ENCODE measurements at places on chromosomes 2 and 18.

DNA sequence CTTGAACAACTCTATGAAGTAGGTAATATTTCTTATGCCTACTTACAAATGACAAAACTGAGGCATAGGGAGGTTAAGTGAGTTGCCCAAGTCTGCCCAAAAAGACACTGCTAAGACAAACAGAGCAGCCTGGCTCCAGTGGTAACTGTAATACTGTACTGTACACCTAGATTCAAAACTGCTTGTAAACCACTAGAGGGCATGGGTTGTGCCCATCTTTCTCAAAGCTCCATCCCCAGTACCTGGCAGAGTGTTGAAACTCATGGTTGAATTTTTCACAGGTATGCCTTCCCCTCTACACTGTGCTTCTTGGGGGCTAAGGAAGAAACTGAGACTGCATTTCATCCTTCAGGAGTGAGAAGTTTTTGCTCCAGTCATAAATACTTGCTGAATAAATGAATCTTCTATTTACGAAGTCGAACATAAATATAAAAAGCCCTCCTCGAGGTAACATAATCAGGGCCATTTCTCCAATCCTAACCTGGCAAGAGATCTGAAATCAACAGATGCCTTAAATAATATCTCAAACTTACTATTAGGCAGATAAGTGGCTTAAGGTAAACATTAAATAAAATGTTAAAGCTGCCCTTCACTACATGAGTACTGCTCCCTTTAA is 2.0 kb downstream of the PPP4R1 start:
- peak; percentile 24 for DNase-seq

- no peak for DNase-seq
These were observed 276 bp downstream of the NFE2L2 start for GRCh38 chr2:177264209-177264692.

DNA sequence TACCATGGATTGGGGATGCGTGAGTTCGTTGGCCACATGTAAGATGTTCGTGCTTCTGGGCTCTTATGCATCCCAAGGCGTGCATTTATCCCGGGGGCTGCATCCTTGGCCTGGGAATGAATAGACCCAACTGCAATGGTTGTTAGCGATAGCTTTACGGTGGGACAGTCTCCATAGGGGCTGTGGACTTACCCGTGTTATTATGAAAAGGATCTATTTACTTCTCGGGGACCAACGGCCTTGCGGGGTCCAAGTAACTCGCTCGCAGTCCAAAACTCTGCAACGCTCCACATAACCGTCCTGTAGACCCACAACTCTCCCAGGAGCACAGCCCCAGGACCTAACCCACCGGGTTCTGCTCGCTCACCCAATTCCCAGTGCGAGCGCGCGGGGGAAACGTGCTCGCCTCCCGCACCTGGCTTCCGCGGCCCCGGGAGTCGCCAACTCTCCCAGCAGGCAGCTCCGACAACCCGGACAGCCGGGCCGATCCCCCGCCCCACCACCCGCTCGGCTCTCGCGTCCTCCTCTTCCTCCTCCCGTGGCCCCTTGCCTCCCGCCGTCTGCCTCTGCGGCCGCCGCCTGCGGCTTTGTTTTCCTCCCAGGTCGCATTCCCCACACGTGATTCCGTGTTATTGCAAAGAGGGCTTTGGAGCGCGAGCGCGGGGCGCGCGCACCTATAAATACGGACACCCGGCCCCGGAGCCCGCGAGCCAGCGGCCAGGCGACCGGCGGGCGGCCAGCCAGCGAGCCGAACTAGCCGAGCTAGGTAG is at the start of gene CABLES1:
Gene CABLES1 (plus strand): TSS at position 706 of the 770 bp plus-strand sequence. CDS start 278 bp downstream, outside the sequence.
- DNase-seq = peak; percentile 71

GRCh38 chr2:47900857-47901256 is 5.4 kb downstream of the FBXO11 start:
- no peak for DNase-seq

DNA sequence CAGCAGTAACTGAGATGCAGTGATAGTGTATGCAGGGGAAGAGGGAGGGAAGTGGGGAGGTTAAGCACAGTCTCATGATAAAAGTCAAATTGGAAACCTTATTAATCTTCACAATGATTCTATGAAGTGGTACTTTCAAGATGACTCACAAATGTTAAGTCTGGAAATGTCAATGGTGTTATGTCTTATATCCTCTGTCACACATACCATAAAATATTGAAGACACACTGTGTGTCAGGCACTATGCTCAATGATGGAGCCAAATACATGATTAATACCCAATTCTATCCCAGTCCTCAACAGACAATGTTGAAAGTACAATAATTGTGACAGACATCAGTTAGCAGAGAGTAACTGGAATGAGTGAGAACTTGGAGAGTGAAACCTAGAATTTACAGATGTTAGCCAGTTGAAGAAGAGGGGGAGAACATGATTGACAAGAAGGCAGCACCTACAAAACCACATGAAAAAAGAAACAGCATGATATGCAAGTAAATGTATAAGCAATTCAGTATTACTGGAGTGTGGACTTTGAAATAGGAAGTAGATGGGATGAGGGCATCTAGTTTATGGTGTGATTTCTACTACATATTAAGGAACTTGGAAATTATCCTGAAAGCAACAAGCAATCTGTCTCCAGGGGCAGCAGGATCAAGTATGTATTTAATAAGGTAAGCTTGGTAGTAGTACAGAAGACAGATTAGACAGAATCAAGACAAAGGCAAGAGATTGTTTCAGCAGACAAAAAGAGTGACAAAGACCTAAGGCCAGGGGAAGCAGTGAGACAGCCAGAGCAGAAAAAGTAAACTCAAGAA is 107.6 kb downstream of the STRN start:
- no peak for DNase-seq

DNA sequence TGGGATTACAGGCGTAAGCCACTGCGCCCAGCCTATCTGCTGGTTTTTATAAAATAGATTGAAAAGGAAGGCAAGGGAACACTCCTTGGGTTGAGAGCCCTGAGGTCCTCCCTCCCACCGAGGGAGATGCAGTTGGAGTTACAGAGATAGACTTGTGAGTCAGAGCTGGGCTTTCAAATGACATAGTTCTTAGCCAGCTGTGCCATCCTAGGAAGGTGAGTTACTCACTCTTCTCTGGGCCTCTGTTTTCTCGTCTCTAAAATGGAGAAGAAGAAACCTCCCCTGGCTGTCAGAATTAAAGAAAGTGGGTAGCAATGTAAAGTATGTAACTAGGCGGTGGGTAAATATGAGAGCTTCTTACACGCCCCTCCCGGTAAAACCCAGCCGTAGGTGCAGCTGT is 2.4 kb downstream of the LRRFIP1 start:
- DNase-seq = peak; percentile 47

DNA sequence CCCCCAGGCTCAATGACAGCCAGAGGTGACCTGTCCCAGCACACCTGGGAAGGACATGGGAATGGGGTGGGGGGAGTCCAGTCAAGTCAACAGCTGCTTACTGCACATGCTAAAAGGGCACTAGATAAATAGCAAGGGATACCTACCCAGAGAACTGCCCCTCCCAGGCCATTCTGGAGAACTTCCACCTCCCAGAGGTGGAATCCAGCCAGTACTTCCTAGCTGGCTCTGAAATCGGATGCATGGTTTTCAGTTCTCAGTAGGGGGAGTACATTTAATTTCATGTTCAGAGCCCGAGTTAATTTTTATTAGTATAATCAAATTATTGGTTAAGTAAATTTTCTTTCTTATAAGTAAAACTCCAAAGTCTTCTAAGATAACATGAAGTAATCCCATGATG is 28.9 kb upstream of the ITGA6 start:
- DNase-seq = no peak

DNA sequence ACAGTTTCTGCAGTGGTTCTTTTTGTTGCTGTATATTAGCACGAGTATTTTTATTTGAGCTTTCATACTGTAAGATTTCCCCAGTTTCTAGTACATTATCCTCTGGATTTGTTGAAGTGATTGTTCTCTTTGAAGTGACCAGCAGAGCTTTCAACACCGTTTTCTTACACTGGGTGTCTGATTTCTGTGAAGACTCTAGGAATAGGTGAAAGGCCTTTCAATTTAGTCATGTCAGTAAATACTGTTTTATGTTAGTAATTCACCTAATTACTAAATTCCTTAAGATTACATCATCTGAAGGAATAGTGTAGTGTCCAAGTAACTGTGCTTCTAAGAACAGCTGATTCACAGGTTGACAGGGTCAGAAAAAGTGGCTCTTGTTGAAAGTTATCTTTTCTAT is 2.3 kb downstream of the PPM1B start:
- DNase-seq = no peak

GRCh38 chr2:202121532-202122162 is 48.6 kb downstream of the KIAA2012 start:
- no peak for DNase-seq

DNA sequence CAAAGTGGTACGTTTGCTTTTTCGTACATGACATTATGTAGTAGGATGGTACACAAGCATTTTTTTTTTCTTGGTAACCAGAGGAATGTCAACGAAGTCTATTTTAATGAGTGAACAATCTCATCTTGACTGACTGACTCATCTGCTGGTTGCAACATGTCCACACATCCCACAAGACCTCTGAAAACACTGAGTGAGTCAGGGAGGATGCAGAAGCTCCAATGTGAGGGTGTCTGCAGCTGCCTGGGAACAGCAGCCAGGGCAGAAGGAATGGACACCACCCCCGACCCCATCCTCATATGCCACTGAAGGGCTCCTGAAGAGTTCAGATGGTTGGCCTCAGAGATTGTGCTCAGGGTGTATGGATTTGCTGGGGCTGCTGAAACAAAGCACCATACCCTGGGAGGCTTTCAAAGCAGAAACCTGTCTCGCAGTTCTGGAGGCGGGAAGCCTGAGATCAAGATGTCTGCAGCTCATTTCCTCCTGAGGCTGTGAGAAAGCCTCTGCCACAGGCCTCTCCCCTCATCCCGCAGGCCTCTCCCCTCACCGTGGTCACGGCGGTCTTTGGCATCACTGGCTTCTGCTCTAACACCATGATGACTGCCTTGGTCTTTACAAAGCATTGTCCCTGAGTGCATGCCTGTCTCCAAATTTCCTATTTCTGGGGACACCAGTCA is 124.6 kb downstream of the LRATD1 start:
- peak; percentile 74 for DNase-seq

DNA sequence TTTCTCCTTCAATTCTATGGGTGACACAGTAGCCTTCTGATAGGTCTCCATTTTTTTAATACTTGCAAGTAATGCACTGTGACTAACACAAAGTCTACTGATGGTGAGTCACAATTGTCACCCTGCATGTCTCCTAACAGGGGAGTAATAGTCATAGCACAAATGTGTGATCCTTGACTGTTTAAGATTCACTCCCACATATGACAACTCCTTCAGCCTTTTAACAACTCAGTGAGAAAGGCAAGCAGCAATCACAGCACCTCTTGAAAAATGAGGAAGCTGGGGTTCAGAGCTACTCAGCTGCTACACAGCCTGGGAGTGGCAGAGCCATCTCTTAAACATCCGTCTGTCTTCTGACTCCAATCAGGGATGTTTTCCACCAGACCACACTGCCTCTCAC is 63.8 kb downstream of the EHD3 start:
- no peak for DNase-seq

- no peak for DNase-seq
These were observed 10.9 kb upstream of the DLX2 start for GRCh38 chr2:172113617-172114016.

GRCh38 chr2:96775160-96775559 is 14.5 kb downstream of the CNNM4 start:
- no peak for DNase-seq

DNA sequence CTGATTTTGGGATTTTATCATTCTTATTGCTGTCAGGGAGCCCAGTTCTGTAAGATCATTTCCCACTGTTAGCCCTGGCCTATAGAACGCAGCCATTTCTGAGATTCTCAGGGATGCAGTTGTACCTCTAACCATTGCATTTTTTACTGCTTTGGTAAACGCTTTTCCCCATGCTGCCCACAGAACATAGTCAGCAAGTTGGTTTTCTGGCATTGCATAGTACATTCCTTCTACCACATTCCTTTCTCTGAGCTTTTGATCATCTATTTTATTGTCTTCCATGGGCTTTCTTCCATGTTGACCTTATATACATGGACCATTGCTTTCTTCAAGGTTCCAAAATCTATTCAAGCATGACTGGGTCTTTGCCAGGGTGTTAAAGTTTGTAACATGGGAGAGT is 86.8 kb upstream of the ST6GAL2 start:
- DNase-seq = no peak

DNA sequence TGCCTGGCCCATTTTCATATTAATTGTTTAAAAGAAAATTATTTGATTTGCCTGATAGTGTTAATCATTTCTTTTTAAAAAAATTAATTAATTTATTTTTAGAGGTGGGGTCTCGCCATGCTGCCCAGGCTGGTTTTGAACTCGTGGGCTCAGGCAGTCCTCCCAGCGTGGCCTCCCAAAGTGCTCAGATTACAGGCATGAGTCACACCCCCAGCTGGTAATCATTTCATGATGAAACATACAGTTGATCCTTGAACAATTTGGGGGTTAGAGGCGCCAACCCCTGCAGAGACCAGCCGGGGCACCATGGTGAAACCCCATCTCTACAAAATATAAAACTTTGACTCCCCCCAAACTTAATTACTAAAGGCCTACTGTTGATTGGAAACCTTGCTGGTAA is 7.9 kb downstream of the GPN1 start:
- no peak for DNase-seq

DNA sequence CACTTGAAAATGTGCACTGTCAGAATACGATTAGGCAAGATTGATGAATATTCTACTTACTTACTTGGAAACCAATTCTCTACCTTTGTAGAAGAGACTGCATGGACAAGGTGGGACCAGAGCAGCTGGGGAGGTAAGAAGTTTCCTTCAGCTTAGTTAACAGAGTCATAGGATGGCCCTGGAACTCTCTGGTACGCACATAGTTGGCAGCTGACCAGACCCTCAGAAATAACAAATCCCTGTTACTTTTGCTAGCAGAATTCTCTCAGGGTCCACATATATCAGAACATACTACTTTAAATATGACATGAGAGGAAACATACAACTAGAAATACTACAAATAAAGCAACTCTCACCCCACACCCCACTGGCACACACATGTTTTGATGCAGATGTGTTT is 24.8 kb upstream of the STAT1 start:
- no peak for DNase-seq

GRCh38 chr2:136049991-136050920 is 64.8 kb upstream of the DARS1 start:
- DNase-seq = no peak

DNA sequence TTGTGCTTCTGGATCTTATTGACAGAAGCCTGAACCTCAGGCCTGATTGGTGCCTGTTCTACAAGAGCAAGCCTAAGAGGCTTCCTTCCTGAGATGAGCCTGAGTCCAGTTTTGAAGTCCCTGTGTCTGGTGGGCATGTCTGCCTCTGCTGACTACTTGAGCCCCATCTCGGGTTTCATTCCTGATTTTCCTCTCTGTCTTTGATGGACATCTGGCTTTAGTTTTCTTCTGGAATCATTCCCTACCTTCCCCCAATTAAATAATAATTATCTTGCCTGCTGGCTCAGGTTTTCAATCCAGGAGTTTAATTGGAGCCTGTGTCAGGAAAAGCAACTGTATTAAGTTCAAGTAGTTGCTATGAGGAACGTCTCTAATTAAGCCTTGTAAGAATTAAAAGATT is 135.5 kb upstream of the MC4R start:
- no peak for DNase-seq

GRCh38 chr2:8611246-8611645 is 70.6 kb upstream of the ID2 start:
- no peak for DNase-seq

Measured in MG63 (cell line).